AG09309 (cell line): ENCODE measurements at places on chromosomes 6 and 20.

DNA sequence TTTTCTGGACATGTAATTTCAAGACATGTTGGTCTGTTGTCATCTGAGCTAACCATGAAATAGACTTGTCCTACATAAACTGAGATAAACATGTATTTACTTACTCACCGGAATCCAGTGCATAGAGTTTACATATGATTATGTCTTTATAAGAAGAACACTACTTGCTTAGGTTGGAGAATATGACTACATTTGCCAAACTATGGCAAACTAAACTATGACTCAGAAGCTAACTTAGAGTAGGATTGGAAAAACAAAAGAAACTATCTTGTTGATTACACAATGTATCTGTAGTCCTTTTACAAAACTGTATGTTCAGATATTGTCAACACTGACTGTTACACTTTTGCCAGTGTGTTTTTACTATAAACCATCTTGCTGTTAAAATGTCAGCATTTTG, 113.3 kb downstream of the CRYBG1 start:
- DNase-seq, result peak; percentile 37

GRCh38 chr6:53252177-53252692, 96.5 kb downstream of the ELOVL5 start:
- DNase-seq, result no peak

DNA sequence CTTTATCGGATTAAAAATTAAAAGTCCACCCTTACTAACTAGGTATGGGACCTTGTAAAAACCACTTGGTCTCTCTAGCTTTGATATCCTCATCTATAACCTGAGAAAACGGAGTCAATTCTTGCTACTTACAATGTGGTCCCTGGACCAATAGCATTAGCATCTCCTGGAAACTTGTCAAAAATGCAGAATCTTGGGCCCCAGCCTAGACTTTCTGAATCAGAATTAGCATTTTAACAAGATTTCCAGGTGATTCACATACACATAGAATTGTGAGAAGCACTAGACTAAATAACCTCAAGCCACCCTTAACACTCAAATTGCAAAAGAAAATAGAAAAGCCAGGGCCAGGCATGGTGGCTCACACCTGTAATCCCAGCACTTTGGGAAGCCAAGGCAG, 96.6 kb downstream of the RNGTT start:
- no peak for DNase-seq

- no peak for DNase-seq
These were observed 11.6 kb downstream of the NCOA7 start for GRCh38 chr6:125802383-125802782.
